ENCODE measurements at places on chromosomes 7 and 10.

DNA sequence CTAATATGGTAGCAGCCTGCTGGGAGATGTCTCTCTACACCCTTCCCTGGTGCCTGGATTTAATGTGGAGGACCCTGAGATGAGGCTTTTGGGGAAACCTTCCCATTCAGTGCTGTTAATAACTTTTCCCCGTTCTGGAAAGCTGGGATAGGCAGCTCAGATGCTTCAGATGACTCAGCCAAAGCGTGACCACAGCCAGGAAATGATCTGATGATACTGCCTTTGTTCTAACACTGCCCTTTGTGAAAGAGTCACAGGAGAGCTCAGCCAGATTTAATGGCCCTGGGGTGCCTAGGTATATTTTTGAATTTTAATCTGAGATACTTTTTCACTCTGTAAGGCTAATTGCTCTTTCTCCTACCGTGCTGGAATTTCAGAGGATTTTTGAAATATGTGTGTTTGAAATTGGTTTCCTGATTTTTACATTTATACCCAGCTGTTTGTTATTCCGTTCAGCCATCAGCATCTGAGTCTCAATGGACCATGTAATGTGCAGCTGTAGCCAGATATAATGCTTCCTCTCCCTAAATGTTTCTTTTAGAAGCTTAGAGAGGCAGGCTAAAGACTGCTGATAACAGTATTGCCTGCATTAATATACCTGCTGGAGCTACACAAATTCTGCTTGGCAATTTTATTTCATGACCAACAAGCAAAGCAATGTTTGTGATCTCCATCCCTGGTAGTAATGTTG, 17.8 kb downstream of the CELF2 start:
- no peak for DNase-seq

- no peak for DNase-seq
Observed at GRCh38 chr10:48580236-48580635, 24.6 kb downstream of the ARHGAP22 start.

GRCh38 chr7:81665236-81665635, 104.6 kb downstream of the HGF start:
- no peak for DNase-seq

GRCh38 chr10:131578472-131578970, 267.0 kb upstream of the TCERG1L start:
- DNase-seq: no peak

DNA sequence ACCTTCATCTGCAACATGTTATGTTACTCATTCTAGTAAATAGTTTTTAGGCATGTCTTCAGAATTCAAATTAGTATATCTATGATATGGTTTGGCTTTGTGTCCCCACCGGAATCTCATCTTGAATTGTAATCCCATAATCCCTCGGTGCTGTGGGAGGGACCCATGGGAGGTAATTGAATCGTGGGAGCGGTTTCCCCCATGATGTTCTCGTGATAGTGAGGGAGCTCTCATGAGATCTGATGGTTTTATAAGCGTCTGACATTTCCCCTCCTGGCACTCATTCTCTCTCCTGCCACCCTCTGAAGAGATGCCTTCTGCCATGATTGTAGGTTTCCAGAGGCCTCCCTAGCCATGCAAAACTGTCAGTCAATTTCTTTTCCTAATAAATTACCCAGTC, 20.4 kb upstream of the GPR37 start:
- no peak for DNase-seq

GRCh38 chr7:148605350-148605749, 14.8 kb downstream of the C7orf33 start:
- no peak for DNase-seq

GRCh38 chr7:101140339-101140699, 13.4 kb downstream of the SERPINE1 start:
- DNase-seq: no peak

DNA sequence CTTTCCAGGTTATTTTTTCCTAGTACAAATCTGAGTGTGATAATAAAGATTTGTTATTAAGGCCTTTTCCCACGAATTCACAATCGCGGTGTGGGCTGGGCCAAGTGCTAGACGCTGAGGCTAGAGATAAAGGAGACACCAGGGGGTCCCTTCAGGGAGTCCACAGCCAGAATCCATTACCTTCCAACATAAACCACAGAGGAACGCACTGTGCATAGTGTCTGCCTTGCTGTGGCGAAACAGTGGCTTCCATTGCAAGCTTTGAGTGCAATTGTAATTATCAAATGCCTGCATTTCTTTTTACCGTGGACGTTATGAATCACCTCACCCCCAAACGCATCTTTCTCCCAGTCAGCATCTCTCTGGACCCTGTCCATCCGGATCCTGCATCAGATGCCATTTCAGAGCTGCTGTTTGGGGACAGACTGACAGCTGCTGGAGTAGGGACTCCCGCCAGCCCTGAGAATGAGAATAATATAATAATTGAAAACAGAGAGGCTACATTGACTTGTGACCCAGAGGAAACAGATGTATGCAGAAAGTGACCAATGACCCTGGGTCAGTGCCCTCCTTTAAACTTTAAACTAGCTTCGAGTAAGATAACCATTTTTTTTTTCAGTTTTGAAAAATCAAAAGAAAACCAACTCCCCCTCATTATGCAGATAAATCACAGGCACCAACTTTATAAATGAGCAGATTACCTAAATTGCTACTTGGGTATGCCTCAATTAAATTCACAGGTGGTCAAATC, 456.2 kb upstream of the NRP1 start:
- no peak for DNase-seq

DNA sequence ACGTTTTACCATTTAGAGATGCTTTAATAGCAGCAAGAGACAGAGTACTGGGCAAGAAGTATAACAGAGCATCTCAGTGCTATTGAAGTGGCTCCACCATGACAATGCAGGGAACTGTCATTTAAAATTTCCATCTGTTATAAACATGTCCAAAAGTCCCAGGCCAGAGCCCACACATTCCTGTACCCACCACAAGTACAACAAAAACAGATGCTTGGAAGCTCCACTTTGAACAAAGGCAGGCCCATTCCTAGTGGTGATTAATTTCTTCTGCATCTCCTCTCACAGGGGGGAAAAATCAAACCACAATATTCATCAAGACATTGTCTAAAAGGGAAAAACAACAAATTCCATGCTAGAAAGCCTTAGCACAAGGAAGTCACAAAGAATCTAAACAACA, 627.9 kb downstream of the PARD3 start:
- no peak for DNase-seq

GRCh38 chr7:121302214-121302745, 26.5 kb upstream of the WNT16 start:
- DNase-seq: no peak

DNA sequence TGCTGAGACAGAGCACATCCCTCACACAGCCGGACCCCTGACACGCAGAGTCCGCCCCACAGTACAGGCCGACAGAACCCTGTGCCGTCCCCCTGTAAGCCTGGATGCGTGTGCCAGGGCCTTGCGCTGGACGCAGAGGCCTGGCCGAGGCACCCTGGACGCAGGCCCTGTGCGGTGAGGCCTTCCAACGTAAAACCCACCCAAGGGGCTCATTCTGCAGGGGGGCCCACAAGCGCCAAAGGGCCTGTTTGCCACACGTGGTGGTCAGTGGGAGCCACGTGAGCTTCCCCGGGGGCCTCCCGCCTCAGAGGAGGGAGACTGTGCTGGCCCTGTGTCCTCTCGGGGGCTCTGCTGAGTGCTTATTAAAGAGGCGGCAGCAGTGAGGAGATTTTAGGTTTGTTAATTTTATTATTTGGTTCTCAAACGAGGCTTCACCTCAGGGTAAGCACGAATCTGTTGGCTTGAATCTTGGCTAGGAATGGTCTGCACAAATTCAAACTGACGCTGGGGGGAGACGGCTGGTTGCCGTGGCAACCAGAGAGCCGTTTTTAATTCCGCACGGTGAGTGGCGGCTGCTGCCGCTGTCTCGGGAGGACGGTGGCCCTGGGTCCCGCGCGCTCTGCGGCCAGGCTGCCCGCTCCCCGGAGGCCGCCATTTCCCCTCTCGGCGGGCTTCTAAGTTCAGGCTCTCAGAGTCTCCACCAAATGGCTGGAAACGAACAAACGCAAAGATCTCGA, 4.9 kb upstream of the ADGRA1 start:
- DNase-seq: no peak

DNA sequence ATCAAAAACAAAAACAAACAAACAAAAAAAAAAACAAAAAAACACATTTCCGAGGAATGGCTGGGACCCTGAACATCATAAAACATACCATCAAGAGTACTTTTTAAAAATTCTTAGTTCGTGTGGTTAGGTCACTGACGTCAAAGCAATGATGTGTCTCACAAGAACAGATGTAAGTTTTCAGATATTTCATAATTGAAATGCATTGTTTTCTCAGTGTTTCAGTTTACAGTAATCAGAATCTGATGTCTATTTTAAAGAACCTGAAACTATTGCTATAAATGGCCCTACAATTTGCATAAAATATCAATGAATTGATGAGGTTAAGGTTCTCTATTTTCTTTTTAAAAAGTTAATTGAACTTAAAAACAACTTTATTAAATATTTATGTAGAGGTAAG, 103.7 kb upstream of the HGF start:
- no peak for DNase-seq

- DNase-seq: no peak
Observed at GRCh38 chr10:51139176-51139575, 64.9 kb downstream of the PRKG1 start.

- DNase-seq: no peak
Observed at GRCh38 chr10:98131619-98132018, 2.8 kb upstream of the R3HCC1L start.

DNA sequence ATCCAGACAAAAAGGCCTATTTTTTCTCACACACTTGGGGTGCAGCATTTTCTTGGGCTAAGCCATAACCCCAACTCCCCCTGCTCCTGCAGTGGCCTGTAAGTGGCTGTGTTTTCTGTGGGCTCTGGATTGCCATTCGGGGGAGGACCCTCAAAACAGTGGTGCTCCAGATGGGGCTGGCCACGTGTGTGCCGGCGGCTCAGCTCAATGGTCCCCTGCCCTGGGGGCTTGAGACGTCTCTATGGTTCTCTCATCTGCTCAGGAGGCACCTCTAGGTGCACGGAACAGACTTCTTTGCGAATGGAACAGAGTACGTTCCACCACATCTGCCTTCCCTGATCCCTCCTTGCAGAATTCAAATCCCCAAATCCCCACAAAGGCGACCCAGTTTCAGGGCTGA, 250.0 kb upstream of the SHH start:
- DNase-seq: no peak

- DNase-seq: no peak
Observed at GRCh38 chr7:25624051-25624450, 395.8 kb upstream of the NPVF start.

DNA sequence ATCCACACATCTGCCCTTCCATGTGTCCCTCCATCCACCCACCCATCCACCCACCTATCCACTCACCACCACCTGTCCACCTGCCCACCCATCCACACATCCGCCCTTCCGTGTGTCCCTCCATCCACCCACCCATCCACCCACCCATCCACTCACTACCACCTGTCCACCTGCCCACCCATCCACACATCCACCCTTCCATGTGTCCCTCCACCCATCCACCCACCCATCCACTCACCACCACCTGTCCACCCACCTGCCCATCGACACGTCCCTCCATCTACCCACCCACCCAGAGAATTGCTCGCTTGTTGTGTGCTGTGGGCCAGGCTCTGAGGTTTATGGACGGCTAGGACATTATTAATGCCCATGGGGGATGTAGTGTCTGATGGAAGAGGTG, 500.2 kb downstream of the DNAJB6 start:
- DNase-seq: no peak

- DNase-seq: peak; percentile 23
Observed at GRCh38 chr7:6637544-6638229, 569 bp downstream of the ZNF316 start.

GRCh38 chr7:95311389-95311788, 12.9 kb downstream of the PON1 start:
- no peak for DNase-seq

DNA sequence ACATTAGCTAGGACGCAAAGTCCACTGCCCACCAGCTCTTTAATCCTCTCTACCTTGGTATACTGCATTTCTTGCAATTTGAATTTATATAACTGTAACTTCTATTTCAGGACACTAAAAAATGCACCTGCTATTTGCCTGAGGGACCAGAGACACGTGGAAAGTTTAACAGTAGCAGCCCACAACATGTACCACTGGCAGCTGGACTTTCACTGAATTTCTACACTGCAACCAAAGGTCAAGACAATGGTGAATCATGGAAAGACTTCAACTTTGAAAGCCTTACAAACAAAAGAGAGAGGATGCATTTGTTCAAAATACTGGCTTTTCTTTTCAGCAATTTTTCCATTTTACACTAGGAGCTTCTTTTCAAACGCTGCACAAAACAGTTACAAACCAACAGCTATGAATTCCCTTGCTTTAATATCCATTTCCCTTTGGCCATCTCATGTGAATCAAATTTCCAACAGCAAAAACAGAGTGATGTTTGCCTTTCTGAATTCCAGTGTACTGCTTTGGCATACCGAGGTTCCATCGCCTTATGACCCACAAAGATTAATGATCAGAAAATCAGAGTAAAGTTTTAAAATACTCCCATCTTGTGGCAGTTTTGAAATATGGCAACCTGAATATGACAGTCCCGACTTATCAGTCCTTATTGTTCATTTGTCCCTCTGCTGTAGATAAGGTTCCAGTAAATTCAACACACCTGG, 29.9 kb upstream of the HNRNPH3 start:
- no peak for DNase-seq

DNA sequence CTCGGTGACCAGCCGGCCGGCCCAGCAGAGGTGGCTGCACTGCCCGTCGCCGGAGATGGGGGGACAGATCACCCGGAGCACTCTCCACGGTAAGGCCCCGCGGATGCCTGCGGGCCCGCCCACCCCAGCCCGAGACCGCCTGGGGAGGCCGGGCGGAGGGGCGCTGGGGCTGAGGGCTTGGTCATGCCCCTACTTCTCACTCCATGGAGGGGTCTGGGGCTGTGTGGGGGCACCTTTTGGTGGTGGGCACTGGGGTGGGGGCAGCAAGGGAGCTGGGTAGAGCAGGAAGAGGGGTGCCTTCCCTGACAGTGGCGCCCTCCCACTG, 61.8 kb downstream of the NEURL1 start:
- DNase-seq: no peak

GRCh38 chr7:155706376-155706775, 61.9 kb downstream of the RBM33 start:
- DNase-seq: no peak

DNA sequence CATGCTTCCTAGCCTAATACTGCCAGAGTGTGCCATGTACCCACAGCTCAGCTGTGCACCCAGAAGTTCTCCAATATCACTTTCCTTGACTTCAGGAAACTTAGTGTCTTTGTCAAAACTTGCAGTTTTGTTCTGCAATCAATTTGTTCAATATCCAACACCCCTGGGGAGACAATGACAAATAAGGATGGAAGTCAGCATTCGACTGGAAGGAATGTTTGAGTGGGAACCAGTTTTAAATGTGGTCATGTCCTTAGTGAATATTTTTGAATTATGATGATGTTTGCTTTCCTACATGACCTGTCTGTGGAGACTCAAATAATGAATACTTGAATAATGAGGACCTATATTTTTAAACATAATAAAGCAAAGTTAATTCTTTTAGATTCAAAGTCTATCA, 112.0 kb downstream of the ANK3 start:
- DNase-seq: no peak

DNA sequence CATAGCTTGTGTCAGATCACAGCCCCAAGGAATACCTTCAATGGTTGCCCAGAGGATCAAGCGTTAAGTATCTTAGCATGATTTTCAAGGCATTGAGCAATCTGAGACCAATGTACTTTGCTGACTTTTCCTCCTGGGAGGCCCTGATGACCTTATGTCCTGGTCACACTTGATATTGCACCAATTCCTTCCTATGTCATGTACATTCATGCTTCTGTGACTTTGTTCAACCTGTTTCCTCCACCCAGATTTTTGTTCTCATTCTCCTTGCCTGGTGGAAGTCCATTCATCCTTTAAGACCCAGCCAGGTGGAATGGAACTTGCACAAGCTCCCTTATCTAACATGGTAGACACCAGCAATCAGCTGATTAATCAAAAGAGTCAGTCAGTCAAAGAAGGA, 160.8 kb downstream of the PFKFB3 start:
- no peak for DNase-seq
